Kidney (tissue), 22 donors: ENCODE measurements at places on chromosomes 11 and 22. TPM values are rescaled to one million over a fixed set of nuclear protein-coding genes. Genes with fewer than 3 reads are reported as not detected.

DNA sequence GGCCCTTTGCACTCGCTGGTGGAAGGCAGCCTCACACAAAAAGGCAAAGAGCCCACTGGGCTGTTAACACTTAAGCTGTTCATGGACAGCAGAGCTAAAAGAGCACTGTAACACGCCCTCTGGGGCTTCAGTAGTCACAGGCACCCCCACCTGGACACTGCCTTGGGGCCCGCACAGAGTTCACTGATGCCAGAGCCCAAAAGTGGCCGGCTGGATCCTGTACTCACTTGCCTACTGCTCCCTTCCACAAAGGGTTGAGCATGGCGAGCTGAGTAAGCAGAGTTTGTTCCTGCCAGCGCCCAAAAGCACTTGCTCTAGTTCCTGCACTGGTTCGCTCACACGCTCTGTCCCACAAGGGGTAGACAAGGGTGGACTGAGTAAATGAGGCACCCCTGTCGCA lies 78.8 kb downstream of the RELT start:
- no peak for DNase-seq

- DNase-seq, result peak; percentile 4
Observed at GRCh38 chr11:121534131-121535093, 81.6 kb upstream of the SORL1-AS1 start.

- peak; percentile 8 for DNase-seq
Observed at GRCh38 chr22:41603873-41604332, 14.3 kb upstream of the PMM1 start.

Gene CCND1
- polyA plus RNA-seq, result 37.6 TPM

DNA sequence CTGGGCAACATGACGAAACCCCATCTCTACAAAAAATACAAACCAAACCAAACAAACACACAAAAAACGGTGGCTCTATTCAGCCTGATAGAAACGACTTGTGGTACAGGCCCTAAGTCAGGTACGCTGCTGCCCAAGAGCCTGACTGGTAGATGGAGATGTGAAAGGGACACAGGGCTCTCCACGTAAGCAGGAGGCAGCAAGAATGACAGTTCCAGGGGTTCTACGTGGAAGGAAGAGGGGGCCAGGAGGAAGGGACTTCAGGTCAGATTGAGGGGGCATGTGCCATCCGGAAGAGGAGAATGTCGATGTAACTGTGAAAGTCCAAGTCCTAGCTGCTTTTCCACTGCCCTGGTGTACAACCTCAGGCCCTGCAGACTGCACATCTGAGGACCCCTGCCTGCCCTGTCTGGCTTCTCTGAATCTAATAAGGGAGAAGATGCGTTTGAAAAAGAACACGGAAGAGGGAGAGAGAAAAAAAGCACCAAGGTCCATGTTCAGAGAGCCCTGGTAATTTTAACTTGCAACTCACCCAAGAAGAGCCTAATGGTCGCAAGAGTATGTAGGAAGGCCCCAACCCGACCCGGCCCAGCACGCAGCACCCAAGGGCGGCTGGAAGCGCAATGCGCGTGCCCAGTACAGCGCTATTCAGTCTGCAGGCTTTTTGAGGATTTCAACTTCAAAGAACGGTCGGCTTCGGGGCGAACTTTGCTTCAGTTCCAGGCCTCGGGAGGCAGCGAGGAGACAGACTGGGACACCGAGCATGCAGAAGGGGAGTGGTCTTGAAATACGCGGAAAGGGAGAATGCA lies 909 bp upstream of the ZNRD2 start:
- DNase-seq, result no peak

Gene ST14
- 59.3 TPM for polyA plus RNA-seq
